Thoracic aorta (tissue), 2 donors: ENCODE measurements at places on chromosomes 1 and 21.

DNA sequence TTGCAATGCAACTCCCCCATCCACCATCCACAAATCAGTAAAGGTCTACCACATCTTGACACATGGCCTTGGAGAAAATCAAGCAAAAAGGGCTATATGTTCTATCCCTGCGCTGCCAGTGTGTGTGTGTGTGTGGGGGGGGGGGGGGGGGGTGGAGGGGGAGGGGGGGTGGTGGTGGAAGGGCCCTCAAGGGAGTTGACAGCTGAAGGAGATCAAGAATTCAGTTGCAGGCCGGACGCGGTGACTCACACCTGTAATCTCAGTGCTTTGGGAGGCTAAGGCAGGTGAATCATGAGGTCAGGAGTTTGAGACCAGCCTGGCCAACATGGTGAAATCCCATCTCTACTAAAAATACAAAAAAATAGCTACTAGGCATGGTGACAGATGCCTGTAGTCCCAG is 37.6 kb upstream of the CLIC4 start:
- no peak for DNase-seq

DNA sequence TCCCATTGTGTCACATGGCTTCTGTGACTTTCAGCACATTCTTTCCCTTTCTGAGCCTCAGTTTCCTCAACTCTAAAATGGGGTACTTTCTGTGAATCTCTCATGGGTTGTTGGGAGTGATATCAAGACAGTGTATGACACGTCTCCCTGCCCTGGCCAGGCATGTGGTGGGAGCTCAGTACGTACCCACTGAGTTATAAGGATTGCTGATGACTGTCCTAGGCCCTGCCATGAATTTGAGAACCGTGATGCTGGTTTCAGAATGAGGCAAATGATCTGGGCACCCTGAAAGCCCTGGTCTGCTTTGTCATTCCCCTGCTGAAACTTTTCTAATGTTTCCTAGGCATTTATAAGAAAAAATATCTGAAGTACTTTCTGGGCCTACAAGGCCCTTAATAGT is 3.6 kb downstream of the ZNF362 start:
- no peak for DNase-seq

DNA sequence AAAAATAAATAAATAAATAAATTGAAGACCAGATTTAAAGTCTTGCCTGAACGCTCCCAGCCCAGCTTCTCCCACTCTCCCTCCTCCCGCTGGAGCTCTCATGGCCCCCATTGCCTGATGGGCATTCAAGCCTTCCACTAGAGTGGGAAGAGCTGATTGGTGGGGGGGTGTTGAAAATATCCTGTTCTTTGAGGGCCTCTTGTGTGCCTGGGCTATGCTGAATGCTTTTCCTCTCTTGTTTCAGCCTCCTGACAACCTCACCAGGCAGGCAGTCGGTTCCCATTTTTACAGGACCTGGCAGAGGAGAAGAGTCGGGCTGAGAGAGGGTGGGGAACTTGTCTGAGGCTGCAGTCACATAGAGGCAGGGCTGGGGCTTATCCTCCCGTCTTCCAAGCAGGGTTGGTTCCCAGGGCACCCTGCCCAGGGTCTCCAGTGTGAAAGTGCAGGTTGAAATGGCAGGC is 59.2 kb upstream of the SSBP3 start:
- no peak for DNase-seq

DNA sequence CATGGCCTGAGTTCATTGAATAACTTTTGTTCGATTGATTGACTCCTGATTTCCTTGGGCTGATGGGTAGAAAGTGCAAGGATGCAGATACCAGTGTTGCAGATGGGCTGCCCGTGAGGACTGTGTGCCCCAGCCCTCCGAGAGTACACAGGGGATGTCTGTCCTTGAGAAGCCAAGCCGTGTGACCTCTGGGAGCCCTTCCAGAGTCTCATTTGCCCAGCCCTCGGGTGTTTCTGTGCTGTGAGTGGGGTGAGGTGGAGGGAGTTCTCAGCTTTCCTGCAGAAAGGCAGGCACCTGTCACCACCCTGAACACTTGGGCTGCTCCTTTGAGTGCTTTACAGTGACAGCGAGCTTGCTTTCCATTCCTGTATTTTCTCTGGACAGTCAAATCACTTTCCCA is 96.4 kb upstream of the CACNA1E start:
- DNase-seq = no peak

DNA sequence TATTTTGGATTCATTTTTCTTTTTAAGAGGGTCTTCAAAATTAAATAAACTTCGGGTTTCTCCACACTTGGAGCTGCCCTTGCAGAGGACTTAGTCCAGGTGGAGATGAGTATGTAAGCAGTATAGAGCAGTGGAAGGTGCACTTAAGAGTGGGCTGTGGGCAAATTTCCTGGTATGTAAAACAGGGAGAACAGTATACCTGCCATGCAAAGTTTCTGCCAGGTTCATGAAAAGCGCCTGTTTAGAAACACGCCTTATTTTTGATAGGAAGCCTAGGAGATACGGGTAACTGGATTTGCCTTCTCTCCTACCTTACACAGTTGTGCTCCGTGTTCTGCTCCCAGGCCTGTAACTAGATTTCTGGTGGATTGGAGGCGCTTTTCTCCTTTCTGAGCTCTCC is 1.2 kb downstream of the KDM4A start:
- DNase-seq = no peak

DNA sequence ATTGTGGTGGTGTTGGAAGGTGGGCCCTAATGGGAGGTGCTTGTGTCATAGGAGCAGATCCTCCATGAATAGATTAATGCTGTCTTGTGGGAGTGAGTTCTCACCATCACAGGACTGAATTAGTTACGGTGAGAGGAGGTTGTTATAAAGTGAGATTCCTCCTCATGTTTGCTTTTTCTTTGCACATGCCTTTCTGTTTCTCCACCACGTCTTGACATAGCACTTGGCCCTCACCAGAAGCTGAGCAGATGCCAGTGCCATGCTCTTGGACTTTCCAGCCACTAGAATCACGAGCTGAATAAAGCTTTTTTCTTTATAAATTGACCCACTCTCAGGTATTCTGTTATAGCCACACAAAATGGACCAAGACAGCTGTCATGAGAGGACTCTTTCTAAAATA is 194.8 kb downstream of the PTPRU start:
- no peak for DNase-seq

GRCh38 chr1:226547754-226548191 is 791 bp upstream of the STUM start:
- peak; percentile 35 for DNase-seq

GRCh38 chr1:110449661-110450651 is 993 bp upstream of the PROK1 start:
- no peak for DNase-seq

DNA sequence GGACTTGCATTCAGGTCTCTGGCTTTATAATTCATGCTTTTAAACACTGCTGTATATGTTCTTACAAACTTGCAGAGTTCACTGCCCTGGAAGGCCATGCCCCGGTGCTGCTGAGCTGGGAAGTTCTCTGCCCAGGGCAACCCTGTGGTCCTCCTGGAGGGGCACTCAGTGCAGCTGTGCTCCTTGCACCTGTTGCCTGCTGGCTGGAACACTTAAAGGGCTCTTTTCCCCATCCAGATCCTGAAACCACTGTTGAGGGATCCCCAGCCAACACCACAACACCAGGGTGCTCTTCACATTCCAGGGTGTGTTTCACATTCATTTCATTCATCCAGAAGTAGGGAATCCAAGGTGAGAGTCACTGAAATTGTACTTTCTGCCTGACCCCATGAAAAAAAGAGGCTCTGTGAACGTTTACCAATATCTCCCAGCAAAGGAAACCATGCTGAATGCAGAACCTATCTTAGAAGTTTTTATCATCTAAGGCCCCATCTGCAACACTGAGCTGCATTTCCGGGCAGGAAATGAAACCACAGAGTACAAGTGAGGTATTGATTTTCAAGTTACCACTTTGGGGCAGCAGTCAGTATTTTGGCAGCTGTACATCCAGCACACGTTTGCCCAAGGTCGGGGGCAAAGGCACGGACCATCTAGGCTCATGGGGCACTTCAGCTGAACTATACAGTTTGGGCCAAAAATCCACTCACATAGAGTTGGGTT is 16.4 kb upstream of the KIAA0040 start:
- no peak for DNase-seq

DNA sequence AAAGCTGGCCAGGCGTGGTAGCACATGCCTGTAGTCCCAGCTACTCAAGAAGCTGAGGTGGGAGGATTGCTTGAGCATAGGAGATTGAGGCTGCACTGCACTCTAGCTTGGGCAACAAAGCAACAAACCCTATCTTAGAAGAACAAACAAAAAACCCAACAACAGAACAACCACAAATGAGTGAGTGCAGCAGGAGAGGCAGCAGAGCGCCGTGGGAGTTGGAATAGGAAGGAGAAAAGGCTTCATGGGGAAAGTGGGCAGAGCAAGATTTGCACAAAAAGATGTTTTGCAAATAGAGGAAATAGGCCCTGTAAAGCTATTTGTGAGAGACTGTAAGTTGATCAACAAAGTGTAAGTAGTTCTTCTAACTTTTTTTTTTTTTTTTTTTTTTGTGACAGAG is 19.6 kb downstream of the SMAP2 start:
- no peak for DNase-seq

DNA sequence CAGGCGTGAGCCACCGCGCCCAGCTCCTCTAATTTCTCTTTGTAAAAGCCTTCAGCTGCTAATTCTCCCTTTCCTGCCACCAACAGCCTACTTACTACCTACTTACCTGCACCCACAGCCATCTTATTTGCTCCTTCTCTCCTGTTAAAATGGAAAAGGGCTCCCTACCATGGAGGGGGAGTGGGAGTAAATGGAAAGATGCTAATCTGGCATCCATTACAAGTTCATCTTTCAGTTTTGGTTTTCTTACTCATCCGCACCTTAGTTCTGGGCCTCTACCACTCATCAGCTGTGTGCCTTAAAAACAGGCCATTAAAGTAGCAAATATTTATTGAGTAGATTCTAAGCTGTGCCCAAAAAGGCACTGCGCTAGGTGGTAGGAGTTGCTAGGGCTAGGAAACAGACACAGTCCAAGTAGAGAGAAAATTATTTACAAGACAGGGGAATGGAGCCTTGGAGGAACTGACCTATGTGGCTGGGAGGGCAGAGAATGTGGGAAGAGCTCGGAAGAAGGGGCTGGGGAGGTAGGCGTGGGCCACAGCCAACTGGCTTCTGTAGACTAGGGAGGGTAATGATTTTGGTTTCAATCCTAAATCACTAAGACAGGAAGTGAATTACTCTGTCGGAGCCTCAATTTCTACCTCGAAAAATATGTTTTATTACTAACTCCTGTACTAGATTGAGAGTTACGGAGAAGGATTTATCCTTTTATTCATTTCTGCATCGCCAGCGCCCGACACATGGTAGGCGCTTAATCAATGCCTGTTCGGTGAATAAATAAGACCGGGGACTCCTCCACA is 685 bp upstream of the DDI2 start:
- DNase-seq = no peak

- no peak for DNase-seq
Observed at GRCh38 chr21:27550287-27550686, 583.4 kb upstream of the ADAMTS5 start.

DNA sequence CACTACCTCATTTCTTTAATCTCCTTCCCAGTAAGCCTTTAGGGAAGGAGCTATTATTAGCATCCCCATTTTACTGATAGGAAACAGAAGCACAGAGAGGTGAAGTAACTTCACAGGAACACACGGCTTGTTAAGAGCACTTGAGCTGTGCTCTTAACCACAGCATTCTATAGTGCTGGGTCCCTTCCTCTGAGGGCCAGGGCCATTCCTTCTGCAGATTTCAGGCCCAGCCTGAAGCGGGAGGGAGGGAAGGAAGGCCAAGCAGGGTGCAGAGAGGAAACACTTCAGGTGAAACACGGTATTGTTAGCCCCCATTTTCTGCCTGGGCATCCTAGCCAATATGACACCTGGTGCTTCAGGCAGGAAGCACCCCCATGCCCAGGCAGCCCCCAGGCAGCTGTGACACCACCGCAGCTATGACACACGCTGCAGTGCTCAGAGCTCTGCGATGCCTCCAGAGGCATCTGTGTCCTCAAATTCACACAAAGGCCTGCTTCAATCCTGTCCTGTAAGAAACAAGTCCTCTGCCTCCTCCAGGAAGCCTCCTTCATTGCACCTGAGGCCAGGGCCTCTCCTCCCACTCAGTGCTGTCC is 4.5 kb upstream of the EXTL1 start:
- DNase-seq = no peak

GRCh38 chr1:218705391-218705790 is 360.3 kb downstream of the TGFB2 start:
- no peak for DNase-seq

DNA sequence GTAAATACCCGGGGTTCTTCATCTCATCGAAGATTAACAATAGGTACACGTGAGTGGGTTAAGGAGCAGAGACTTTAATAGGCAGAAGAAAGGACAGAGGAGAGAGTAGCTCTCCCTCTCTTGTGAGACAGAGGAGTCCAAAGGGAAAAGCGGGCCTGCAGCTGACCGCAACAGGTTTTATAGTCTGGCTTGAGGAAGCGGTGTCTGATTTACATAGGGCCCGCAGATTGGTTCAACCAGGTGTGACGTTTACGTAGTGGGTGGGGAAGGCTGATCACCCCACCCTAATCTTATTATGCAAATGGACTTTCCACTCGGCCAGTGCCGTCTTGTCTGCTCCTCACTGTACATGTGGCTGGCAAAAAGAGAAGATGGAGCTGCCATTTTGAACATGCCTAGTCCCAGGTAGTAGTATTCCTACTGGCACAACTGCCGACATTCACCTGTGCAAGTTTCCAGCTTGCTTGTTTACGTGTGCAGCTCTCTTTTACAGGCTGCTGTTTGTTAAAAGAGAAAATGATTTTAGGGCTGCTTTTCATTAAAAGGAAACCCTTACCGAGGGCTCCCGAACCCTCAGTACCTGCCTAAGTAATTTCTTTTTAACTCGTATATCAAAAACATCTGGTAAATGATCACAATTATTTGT is 10.6 kb downstream of the CDC14A start:
- no peak for DNase-seq

DNA sequence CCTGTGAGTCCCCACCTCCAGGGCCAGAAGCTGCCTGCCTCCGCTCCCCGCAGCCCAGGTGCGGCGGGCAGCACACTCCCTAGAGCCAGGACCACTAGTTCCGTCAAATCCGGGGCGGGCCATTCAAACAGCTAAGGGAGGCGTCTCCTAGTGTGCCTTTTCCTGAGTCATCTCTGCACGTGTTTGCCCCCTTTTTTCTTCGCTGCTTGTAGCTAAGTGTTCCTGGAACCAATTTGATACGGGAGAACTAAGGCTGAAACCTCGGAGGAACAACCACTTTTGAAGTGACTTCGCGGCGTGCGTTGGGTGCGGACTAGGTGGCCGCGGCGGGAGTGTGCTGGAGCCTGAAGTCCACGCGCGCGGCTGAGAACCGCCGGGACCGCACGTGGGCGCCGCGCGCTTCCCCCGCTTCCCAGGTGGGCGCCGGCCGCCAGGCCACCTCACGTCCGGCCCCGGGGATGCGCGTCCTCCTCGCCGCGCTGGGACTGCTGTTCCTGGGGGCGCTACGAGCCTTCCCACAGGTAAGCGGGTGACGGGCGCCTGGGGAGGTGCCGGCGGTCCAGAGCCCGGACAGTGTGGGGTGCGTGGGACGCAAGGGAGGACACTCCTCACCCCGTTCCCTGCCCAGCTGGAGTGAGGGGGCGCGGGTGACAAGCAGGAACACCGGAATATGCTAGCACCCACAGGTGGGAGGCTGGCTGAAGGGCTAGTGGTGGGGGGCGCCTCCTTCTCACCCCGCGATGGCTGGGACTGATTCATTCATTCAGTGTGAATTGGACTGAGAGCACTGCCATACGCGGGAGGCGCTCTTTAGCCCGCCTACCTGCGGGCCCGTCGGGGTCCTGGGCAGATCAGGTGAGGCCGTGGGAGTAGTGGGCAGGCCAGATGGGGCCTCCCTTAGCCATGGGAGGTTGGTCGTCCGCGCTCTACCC is at the start of gene TNFRSF8:
Gene TNFRSF8 (plus strand): TSS at position 163 of the 932 bp plus-strand sequence. CDS start 296 bp downstream, at position 459.
- DNase-seq = no peak
